Vagina (tissue), 2 donors: ENCODE measurements at places on chromosomes 3 and 15. TPM values are rescaled to one million over a fixed set of nuclear protein-coding genes. Genes with fewer than 3 reads are reported as not detected.

The GRIP2 gene
- total RNA-seq, result 0.98 TPM

GRCh38 chr3:194058753-194059152 lies 77.2 kb upstream of the HES1 start:
- H3K27me3 ChIP-seq, result no peaks in the 10 kb centered on the region
- no peak overlapping the region for H3K27ac ChIP-seq
- DNase-seq, result no peak
- H3K36me3 ChIP-seq, result no peaks in the 10 kb centered on the region
- H3K4me3 ChIP-seq, result peak overlapping the region; percentile 31
- peaks cover 14% of the 10 kb centered on the region for H3K4me1 ChIP-seq

The GOLGA8N gene
- total RNA-seq, result 13.8 TPM

DNA sequence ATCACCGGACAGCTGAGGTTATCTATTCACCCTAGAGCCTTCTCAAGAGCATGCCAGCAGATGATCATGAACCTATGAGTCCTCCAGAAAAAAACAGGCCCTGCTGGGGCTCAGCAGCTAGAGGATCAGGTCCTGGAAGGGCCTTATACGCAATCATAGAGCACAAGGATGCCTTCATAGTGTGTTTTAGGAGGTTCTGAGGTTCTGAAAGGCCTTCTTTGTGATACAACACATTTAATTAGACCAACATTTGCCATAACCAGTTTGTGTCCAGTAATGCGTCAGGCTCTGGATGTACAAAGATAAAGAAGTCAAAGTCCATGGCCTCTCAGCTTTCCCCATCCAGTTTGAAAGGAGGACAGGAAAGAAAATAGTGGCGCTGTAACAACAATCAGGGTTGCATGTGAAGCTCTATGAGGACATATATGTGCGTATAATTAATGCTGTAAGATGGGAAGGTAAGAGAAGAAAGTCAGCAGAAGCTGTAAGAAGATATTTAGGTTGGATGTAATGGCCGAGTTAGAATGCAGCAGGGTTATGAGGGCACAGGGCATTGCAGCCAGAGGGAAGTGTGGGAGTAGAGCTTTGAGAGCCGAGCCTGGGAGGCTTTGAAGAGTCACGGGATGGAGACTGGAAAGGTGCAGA lies 302.6 kb upstream of the TBL1XR1 start:
- H3K27ac ChIP-seq, result no peak overlapping the region
- no peak overlapping the region for H3K4me3 ChIP-seq
- no peaks in the 10 kb centered on the region for H3K27me3 ChIP-seq
- no peaks in the 10 kb centered on the region for H3K36me3 ChIP-seq

DNA sequence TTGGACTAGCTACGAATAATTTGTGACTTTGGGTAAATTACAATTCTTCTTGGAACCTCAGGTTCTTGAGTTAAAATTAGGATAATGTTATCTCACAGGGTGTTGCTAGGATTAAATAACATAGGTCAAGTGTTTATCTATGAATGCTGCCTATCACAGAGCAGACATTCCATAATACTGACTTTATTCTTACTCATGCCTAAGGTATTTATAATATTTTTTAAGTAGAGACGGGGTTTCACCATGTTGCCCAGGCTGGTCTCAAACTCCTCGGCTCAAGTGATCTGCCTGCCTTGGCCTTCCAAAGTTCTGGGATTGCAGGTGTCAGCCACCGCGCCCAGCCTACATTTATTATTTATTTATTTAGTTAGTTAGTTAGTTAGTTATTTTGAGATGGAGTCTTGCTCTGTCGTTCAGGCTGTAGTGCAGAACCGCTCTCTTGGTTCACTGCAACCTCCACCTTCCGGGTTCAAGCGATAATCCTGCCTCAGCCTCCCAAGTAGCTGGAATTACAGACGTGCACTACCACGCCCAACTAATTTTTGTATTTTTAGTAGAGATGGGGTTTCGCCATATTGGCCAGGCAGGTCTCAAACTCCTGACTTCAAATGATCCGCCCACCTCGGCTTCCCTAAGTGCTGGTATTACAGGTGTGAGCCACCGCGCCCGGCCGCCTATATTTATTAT lies 741 bp upstream of the ZNF106 start:
- no peaks in the 10 kb centered on the region for H3K36me3 ChIP-seq
- peaks cover 47% of the 10 kb centered on the region for H3K4me1 ChIP-seq
- peak overlapping the region; percentile 93 for H3K4me3 ChIP-seq
- no peaks in the 10 kb centered on the region for H3K27me3 ChIP-seq
- no peak for DNase-seq
